HEK293T (cell line): ENCODE measurements at places on chromosomes 5 and 9.

- no peak for DNase-seq
Measured at GRCh38 chr5:104965006-104965405, 1402.4 kb upstream of the NUDT12 start.

DNA sequence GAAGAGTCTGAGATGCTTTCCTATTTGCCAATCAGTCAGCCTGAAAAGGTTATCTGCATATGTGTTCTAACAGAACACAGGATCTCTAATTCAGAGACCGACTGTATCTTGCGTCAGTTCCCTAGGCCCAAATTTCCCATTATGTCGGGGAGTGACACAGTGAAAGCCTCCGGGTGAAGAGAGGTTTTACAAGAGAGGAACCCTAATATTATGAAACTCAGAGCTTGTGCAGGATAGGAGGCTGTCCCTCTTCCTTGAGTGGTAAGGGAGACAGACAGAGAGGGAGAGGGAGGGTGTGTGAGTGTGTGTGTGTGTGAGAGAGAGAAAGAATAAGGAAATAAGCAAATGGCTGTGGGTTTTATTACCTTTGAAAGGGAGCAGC, 1.9 kb downstream of the CD14 start:
- DNase-seq, result no peak

- DNase-seq, result no peak
Measured at GRCh38 chr5:138583984-138584637, 8.9 kb upstream of the HSPA9 start.

GRCh38 chr9:138024831-138025291, 147.3 kb downstream of the CACNA1B start:
- no peak for DNase-seq

- DNase-seq, result no peak
Measured at GRCh38 chr9:127814619-127815511, 12.2 kb downstream of the FPGS start.

- no peak for DNase-seq
Measured at GRCh38 chr5:172162323-172162986, 25.6 kb downstream of the STK10 start.

- no peak for DNase-seq
Measured at GRCh38 chr5:3033033-3033755, 281.7 kb upstream of the IRX2 start.

DNA sequence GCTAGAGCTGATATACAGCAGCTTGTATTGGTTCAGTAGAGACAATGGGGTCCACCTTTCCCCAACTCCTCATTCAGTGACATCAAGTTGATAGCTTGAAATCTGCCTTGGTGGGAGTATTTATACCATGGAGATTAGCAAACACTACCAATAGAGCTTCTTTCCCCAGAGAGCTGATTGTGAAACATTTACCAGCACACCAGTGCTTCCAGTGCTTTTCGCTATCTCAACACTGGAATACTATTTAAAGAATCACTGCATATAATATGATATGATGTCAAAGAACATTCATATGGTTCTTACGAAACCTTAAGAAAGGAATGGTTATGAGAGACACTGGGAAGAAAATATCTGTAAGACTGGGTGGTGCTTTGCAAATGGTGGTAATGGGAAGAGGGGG, 21.8 kb upstream of the RNF145 start:
- no peak for DNase-seq

- no peak for DNase-seq
Measured at GRCh38 chr9:95057101-95057500, 260.4 kb downstream of the FANCC start.

GRCh38 chr5:9564752-9565151, 18.9 kb upstream of the SEMA5A start:
- no peak for DNase-seq

DNA sequence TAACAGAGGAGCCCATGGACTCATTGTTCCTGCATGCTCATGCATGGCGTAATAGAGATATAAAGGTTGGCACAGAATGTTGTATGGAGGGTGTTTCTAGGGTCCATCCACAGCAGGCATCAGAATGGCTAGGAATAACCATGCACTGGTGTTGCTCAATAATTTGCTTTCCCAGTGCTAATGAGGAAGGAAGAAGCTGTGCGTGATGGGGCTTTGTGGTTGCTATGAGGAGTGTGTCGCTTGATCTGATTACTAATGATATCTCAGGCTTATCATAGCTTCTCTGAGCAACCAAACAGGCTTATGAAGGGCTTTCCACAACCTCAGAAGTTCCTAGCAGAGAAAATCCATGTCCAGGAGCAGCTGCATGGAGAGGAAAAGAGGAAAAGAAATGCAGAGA, 151.3 kb upstream of the TRPC7 start:
- DNase-seq, result no peak

DNA sequence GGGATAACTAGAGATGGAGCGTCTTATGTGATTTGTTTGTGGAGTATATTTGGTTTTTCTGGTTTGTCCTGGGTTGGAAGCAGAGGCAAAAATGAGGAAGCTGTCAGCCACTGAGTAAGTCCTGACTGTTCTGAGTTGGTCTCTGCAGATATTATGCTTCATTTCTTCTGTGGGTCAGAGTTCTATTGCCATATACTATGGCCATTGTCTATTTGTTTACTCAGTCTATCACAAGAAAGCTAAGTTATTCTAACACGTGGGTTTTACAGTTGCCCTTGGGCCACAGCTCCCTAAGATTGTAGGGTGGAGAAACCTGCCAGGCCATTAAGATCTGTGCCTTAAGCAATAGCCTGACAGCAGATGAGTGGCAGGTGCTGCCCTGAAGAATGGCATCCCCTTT, 3.0 kb upstream of the CTSV start:
- no peak for DNase-seq

DNA sequence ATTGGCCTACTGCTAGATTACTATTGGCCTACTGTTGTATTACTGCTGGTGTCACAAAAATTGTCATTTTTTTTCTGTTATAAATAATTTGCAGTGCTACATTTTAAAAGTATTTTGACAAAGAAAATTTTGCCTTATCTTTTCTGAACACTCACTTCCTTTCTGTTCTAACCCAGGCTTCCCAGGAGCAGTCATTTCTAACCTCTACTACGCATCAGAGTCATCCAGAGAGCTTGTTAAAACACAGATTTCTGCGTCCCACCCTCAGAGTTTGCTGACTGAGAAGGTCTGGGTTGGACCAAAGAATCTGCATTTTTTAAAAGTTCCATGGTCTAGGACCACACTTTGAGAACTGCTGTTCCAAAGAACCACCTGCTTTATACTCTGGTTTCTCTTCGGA, 306.1 kb downstream of the GLIS3 start:
- DNase-seq, result no peak

GRCh38 chr9:134913041-134913712, 4.5 kb downstream of the FCN1 start:
- no peak for DNase-seq

GRCh38 chr9:129567842-129568559, 52.9 kb downstream of the C9orf50 start:
- no peak for DNase-seq

- DNase-seq, result no peak
Measured at GRCh38 chr9:2966565-2967300, 122.8 kb upstream of the PUM3 start.

DNA sequence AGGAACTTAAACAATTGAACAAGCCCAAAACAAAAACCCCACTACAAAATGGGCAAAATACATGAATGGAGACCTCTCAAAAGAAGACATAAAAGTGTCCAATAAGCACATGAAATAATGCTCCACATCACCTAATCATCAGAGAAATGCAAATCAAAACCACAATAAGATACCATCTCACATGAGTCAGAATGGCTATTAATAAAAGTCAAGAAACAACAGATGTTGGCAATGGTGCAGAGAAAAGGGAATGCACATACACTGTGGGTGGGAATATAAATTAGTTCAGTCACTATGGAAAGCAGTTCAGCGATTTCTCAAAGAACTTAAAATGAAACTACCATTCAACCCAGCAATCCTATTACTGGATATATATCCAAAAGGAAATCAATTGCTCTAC, 337.4 kb upstream of the GRIA1 start:
- DNase-seq, result no peak

GRCh38 chr5:90193185-90193822, 216.3 kb downstream of the CETN3 start:
- no peak for DNase-seq

DNA sequence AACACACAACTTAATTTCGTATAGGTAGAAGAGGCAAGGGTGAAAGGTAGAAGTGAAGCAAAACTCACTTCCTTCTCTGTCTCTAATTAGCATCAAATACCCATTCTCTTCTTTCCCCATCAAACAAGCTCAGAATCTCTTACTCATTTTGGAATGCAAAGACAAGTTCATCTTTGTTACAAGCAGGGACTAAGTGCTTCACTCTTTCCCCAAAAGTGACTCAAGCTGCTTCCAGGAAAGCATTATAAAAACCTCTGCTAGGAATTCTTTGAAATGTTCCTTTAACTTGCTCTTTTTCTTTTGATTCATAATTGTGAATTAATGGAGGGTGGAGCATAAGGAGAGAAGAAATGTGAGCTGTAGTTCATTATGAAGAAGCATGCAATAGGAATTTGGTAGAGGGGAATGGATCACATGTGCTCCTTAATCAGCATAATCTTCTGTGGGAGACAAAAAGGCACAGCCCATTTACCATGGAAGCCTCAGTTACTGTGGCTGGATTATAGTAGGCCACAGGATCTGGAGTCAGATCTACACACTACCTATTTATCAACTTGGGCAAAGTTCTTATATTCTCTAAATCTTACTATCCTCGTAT, 109.5 kb upstream of the DPYSL3 start:
- no peak for DNase-seq

- no peak for DNase-seq
Measured at GRCh38 chr5:17415321-17415758, 82.7 kb upstream of the TAF11L2 start.

DNA sequence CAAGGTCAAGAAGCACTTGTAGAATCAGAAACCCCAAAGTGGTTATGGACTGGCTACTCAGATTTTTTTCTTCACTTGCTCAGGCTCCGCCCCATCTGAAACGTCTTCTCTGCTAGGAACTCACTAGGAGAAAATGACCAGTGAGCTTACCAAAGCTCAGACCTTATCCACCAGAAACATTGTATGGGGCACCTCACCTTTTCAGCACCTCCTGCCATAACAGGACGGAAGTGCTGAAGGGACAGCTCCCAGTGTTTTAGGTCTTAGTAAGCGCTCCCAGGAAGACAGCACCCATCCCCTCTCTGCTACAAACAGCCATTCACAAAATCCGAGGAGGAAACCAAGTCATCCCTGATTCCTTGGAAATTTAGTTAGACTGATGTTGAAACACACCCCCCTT, 1.2 kb upstream of the GABRA1 start:
- no peak for DNase-seq

DNA sequence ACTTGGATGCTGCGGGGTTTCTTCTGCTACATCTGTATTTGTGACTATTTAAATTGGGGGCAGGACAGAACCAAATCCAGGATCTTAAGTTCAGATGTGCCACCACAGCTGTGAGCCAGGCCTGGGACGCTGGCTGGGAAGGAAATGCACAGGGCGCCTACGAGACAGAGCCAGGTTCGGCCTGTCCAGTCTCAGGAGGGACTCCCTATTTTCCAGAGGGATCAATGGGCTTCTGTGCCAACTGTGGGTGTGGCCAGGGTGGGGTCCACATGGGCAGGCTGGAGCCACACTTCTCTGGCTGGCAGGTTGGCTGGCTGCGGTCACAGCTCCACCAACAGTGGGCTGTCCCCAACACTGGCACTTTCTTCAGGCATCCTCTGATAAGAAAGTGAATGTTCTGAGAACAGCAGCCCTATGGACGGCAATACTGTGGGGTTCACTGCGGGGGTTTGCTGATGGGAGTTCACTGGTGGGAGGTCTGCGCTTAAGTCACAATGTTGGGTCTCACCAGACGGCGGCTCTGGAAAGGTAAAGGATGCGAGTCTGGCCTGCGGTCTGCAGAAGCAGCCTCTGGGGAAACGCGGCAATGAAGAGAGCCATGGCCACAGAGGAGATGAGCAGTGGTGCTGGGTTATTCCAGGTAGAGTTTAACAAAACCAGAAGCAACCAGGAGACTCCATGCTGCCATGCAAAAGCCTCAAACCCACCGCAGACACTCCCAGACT, 78.1 kb downstream of the DAP start:
- no peak for DNase-seq

- DNase-seq, result no peak
Measured at GRCh38 chr5:139474890-139475791, 4.3 kb downstream of the SMIM33 start.

DNA sequence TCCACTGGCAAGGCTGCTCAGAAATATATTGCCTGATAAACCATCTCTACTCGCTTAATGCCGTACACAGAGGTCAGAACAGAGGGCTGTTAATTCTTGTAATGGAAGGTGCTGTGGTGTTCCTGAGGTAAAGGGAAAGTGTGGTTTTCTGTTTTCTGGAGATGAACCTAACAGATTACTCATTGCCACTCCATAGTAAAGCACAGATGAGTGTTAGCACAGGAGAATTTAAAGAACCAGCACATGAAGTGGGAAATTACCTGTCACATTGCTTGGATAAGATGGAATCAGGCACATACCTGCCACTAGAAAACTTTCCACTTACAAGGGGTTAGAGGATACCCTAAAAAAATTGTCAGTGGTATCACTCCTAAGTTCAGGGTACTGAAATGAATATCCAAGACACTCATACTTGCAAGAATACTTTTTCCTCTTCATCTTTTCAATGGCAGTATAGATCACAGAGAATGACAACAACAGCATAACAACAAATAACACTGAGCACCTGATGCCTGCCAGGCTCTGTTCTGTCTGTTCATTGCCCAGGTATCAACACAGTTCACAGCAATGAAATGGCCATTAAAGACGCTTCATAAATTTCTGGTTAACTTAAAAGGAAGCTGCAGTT, 152.9 kb upstream of the GNA14 start:
- DNase-seq, result no peak

DNA sequence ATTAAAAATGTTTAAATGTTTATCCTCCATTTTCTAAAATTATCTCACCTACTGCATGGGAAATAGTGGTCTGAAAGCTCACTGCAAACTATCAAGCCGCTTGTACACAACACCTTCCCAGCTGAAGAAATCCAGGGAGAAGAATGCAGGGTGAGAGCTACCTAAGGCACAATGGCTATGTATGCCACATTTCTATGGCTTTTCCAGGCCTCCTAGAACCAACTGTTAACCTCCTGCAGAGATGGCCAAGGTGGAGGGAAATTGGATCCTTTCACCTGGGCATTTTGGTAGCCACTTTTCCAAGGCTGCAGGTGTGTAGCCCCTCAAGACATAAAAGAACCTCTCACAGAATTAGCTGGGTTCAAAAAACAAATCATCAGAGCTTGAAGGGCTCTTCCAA, 286.4 kb downstream of the EBF1 start:
- DNase-seq, result no peak

DNA sequence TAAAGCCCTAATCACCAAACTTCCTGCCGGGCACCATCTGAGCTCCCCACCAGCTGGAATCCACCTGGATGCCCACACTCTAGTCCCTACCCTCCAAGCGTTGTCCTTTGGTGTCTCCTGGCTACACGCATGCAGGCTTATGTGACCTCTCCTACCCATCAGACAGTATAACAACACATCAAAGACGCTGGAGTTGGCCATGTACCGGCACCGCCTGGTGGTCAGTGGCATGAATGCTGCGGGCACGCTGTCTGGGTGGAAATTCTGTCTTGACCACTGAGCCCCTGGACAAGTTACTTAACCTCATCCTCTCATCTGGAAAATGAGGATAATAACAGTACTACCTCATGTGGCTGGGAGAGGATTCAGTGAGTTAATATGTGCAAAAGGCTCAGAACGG, 23.4 kb upstream of the CORO2A start:
- DNase-seq, result peak; percentile 21
